ENCODE measurements at places on chromosomes 3 and 15.

- DNase-seq, result no peak
- H3K36me3 ChIP-seq, result no peaks in the 10 kb centered on the region
- H3K27ac ChIP-seq, result no peak overlapping the region
- no peaks in the 10 kb centered on the region for H3K4me1 ChIP-seq
- H3K27me3 ChIP-seq, result no peaks in the 10 kb centered on the region
Observed at GRCh38 chr3:20222274-20222673, 36.3 kb upstream of the SGO1 start.

GRCh38 chr3:147389717-147390116 is 16.6 kb downstream of the ZIC4 start:
- H3K4me1 ChIP-seq, result no peaks in the 10 kb centered on the region
- H3K27me3 ChIP-seq, result peaks cover 76% of the 10 kb centered on the region
- no peak for DNase-seq
- H3K27ac ChIP-seq, result no peak overlapping the region
- peaks cover 2% of the 10 kb centered on the region for H3K36me3 ChIP-seq

DNA sequence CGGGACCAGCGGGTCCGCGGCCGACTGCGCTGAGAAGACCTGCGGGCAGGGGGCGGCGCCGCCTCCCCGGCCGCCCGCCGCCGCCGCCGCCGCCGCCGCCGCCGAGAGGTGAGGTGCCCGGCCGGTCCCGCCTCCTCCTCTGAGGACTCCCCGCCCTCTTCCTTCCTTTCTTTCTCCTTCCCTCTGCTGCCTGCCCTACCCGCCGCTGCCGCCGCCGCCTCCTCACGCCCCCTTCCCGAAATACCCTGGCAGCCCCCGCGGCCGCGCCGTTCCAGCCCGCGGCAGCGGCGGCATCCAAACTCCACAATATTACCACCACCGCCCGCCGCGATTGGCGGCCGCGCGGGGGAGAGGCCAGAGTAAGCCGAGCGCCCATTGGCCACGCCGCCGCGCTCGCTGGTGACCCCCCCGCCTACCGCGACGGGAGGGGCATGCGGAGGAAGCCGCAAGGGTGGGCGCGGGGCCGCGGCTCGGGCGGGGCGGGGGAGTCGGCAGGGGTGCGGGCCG is 61.8 kb upstream of the ANKRD28 start:
- H3K4me1 ChIP-seq, result peaks cover 27% of the 10 kb centered on the region
- peak; percentile 77 for DNase-seq
- peak overlapping the region; percentile 99 for H3K4me3 ChIP-seq
- peaks cover 9% of the 10 kb centered on the region for H3K36me3 ChIP-seq
- no peaks in the 10 kb centered on the region for H3K27me3 ChIP-seq
- peak overlapping the region; percentile 95 for H3K27ac ChIP-seq

GRCh38 chr3:24388611-24389010 is 106.0 kb downstream of the THRB start:
- H3K27ac ChIP-seq, result no peak overlapping the region
- no peaks in the 10 kb centered on the region for H3K27me3 ChIP-seq
- H3K36me3 ChIP-seq, result no peaks in the 10 kb centered on the region
- no peak for DNase-seq
- no peak overlapping the region for H3K4me3 ChIP-seq

DNA sequence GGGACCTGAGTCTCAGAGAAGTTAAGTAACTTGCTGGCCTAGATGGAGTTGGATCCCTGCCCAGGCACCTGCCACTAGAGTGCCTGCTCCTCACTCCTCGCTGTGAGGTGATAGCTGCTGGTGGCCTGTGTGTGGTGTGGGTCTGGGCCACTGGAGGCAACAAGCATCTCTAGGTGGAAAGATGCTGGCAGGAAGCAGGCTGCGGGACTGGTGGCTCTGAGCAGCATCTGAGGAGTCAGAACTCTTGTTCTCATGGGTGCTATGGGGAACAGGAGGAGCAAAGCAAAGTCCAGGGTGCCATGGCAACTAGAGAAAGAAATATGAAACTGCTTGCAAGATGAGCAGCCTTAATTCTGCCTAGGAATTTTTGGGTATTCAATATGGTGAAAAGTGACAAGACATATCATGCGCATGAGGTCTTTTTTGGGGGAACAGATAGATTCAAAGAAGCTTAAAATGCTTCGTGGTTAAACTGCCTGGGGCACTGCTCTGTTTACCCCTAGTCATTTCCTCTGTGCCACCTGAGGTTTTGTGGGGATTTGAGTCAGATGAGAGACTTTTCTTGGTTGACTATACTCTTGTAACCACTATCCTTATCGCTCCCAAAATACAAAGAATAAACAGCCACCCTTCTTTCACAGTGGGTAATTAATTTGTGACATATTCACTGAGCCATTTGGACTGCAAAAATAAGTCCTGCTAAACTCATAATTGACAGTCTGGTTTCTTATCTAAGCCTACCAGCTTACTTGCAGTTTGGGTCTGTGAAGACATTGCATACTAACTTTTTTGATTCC is 50.3 kb downstream of the MED12L start:
- peaks cover 15% of the 10 kb centered on the region for H3K27me3 ChIP-seq
- peaks cover 14% of the 10 kb centered on the region for H3K4me1 ChIP-seq
- H3K4me3 ChIP-seq, result no peak overlapping the region
- H3K36me3 ChIP-seq, result no peaks in the 10 kb centered on the region

DNA sequence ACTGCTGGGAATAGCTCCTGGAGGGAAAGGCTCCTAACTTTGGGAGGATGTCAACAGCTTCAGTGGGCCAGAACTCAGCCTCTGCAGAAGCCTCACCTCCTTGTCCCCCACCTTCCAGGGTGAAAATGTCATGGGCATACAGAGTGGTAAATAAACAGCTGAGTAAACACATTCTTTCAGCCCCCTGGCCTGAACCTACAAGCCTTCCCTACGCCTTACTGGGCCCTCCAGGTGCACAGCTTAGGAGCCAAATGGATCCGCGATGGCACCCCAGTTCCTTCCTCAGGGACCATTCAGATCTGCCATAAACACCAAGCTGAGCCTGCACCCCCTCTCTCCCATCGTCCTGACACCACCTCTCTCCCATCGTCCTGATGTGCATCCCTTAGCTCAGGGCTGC is 126.2 kb upstream of the IGF1R start:
- no peaks in the 10 kb centered on the region for H3K36me3 ChIP-seq
- no peak overlapping the region for H3K4me3 ChIP-seq
- peaks cover 3% of the 10 kb centered on the region for H3K4me1 ChIP-seq
- H3K27me3 ChIP-seq, result peaks cover 8% of the 10 kb centered on the region
- no peak overlapping the region for H3K27ac ChIP-seq
- no peak for DNase-seq

- H3K4me1 ChIP-seq, result peaks cover 18% of the 10 kb centered on the region
- peaks cover 41% of the 10 kb centered on the region for H3K27me3 ChIP-seq
- no peak overlapping the region for H3K4me3 ChIP-seq
- DNase-seq, result no peak
Observed at GRCh38 chr3:98734735-98735134, 28.4 kb upstream of the ST3GAL6 start.

DNA sequence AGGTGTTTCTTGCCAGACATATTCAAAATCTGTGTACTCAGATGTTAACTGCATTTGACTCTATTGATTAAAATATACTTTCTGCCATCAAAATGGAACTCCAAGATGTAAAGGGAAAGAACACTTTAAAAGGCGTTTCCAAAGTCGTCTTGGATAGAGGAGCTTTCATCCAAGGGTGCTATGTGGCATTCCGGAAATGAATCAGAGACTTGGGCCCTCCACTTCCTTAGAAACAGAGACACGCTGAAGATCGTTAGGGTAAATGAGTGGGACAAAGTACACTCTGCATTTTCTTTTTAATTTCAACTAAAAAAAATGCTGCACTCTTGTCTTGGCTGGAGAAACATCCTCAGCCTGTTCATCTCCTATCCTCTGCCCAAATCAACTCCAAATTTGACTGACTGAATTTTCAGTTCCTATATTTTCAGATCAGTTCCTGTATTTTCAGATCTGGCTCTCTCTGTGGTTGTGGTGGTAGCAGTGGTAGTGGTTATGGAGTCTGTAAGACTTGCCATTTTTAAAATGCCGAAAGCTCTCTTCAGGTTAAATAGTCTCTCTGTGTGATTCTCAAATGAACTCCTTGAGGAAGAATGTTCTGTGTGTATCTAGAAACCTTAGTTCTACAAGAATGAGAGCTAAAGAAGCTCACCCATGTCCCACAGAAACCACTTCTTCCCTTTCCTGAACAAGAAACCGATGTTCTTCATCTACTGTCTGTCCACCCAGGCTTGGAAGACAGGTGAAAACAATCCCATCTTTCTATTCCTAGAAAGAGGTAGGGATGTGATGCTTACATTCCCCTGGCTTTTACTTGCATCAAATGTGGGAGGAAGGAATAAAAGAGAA is 156.8 kb upstream of the ICE2 start:
- peak overlapping the region; percentile 20 for H3K27ac ChIP-seq
- no peak for DNase-seq
- H3K36me3 ChIP-seq, result no peaks in the 10 kb centered on the region
- peak overlapping the region; percentile 5 for H3K4me3 ChIP-seq
- H3K27me3 ChIP-seq, result no peaks in the 10 kb centered on the region
- peaks cover 22% of the 10 kb centered on the region for H3K4me1 ChIP-seq

DNA sequence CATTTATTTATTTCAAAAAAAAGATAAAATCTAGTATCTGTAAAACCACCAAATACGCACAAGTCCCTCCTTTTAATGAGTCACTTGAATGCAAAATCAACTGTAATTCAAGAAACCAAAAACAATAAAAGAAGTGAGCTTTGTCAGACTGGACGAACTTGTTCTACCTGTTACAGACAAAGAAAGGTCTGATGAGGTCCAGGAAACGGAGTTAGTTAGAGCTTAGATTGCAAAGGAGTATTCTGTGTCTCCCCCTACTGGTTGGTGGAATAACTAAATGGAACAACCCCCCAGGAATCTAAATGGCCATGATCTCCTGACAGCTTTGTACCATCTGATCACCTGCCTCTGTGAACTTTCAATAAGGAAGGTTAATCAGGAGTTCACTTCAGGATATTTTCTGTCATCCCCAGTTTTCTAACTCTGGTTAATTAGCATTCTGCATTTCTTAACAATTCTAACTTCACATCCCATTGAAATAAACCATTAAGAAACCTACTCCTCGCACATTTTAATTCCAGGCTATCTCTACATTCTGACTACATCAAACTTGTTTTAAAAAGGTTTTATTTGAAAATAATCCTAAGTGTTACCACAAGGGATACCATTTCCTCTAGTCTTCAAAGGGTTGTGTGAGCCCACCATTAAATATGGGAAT is 333.0 kb upstream of the SATB1 start:
- no peaks in the 10 kb centered on the region for H3K4me1 ChIP-seq
- DNase-seq, result no peak
- H3K27ac ChIP-seq, result no peak overlapping the region
- H3K4me3 ChIP-seq, result no peak overlapping the region
- H3K36me3 ChIP-seq, result no peaks in the 10 kb centered on the region

GRCh38 chr3:38021196-38021595 is 8.2 kb downstream of the PLCD1 start:
- peaks cover 15% of the 10 kb centered on the region for H3K36me3 ChIP-seq
- H3K4me1 ChIP-seq, result peaks cover 25% of the 10 kb centered on the region
- no peak overlapping the region for H3K4me3 ChIP-seq
- DNase-seq, result no peak
- H3K27me3 ChIP-seq, result no peaks in the 10 kb centered on the region

- H3K4me3 ChIP-seq, result no peak overlapping the region
- no peak overlapping the region for H3K27ac ChIP-seq
- no peaks in the 10 kb centered on the region for H3K36me3 ChIP-seq
- no peaks in the 10 kb centered on the region for H3K27me3 ChIP-seq
Observed at GRCh38 chr3:50173685-50174516, 17.5 kb upstream of the GNAT1 start.

- no peak overlapping the region for H3K27ac ChIP-seq
- H3K36me3 ChIP-seq, result no peaks in the 10 kb centered on the region
- no peaks in the 10 kb centered on the region for H3K4me1 ChIP-seq
- DNase-seq, result no peak
- H3K4me3 ChIP-seq, result no peak overlapping the region
Observed at GRCh38 chr3:60657972-60658371, 593.3 kb downstream of the FHIT start.

GRCh38 chr3:170012683-170013400 is 25.0 kb upstream of the GPR160 start:
- no peak overlapping the region for H3K27ac ChIP-seq
- peaks cover 9% of the 10 kb centered on the region for H3K4me1 ChIP-seq

DNA sequence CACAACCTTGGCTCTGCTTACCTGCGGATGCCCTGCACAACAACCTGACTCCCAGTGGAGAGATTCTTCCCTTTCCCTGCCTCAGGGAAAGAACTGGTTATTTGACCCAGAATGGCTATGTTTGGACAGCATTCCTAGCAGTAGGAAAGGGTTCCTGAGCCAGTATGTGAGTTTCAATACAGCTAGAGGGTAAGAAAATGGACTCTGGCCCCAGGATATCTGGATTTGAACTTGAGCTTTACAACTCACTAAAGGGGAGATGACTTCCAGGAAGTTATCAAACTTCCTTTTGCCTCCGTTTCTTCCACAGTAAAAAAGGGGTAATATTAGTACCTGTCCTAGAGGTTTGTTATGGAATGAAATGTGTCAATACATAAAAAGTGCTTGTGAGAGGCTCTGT is 28.1 kb upstream of the PLSCR4 start:
- no peak for DNase-seq
- no peak overlapping the region for H3K27ac ChIP-seq
- no peak overlapping the region for H3K4me3 ChIP-seq
- no peaks in the 10 kb centered on the region for H3K4me1 ChIP-seq
- no peaks in the 10 kb centered on the region for H3K36me3 ChIP-seq

Data from activated B cell treated with CpG ODN at 0.5 μM for 24 hours (primary cell).